Erythroblast (primary cell): ENCODE measurements at places on chromosomes 7 and 10.
A peak's percentile ranks its signal among the peaks of the same experiment; 100 is the strongest.

GRCh38 chr10:22271786-22272185 is 44.4 kb upstream of the COMMD3 start:
- no peak for DNase-seq

GRCh38 chr7:1725199-1725690 is 55.2 kb downstream of the ELFN1 start:
- no peak for DNase-seq

DNA sequence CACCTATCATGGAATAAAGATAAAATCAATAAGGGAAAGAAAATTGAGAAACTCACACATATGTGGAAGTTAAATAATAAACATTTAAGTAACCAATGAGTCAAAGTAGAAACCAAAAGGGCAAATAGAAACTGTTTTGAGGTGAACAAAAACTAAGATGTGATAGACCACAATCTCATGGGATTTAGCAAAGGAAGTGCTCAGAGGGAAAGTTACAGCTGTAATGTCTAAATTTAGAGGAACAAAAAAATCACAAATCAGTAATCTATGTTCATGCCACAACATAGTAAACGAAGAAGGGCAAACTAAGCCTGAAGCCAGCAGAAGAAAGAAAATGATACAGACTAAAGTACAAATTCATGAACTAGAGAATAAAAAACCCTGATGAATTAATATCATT is 16.3 kb downstream of the CYP3A4 start:
- DNase-seq, result no peak

DNA sequence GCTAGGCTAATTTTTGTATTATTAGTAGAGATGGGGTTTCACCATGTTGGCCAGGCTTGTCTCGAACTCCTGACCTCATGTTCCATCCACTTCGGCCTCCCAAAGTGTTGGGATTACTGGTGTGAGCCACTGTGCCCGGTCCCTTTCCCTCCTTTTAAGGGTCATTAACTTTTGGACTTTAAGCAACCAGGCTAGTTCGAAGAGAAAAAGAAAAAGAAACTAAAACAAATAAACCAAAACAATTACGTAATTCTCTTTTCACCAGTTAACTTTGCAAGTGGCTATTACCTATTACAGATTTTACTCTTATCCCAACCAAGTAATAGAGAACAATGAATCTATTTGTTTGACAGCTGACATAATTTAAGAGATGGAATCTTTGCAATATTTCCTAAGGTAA is 72.8 kb upstream of the SEMA3C start:
- no peak for DNase-seq

DNA sequence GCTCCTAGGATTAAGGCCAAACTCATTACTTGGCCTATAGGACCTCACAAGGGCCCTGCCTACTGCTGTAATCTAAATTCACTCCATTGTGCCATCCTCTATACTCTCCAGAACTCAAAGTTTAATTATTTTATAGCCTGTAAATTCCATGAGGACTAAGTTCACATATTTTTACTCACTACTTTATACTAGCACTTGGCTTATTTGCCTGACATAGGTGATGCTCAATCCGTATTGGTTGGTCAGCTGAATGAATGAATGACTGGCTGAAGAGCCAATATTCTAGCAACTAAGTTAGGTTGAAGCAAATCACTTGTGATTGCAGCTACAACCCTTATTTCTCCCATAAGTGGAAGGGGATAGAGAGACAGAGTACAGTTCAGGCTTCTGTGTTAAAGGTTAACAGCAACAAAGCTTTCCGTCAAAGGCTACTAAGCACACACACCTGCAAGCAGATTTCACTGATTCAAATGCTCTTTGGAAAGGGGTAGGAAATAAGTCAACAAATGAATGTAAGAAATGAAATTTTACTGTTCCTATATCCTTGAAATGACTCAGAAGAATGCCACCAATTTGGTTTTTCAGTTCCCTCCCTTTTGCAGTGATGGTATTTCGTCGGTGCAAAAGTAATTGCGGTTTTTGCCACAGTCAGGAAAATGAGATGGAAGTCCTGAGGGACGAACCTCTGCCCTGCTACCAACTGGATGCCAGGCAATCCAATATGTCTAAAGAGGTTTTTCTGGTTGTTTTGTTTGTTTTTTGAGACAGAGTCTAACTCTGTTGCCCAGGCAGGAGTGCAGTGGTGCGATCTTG is 120.7 kb downstream of the COL28A1 start:
- no peak for DNase-seq

DNA sequence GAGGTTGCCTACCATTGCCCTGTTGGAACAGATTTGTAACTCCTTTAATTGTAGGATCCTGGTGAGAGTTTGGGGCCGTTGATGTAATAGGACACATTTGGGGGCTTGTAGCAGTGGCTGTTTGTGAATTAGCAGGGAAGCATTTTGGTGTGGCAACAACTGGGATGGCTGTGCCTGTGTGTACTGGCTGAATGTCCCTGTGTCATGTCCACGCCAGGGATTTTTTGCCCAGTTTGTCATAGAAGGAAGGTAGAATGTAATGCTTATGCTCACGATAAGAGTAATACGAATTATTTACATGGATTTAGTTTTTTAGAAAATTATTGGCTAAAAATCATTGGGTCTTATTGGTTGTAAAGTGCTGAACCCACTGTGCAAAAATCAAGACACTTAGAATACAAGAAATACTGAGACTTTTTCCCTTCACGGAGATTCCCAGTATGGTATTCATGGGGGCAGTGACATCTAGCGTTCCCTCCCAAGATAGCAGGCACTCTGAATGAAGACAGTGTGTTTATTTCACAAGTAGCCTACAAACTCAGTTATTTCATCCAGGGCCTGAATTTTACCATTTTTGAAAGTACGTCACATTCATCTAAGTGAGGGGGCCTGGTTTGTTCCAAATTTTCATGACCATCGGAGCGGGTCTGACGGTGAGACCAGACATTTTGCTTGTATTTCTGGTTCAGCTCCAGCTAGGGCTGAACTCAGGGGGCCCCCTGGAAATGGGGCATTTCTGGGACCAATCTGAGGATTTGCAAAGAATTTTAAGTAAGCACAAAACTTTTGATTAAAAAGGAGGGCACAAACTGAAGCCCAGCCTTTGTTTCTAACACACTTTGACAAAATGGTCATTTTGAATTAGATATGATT is 74.7 kb downstream of the CACNB2 start:
- DNase-seq, result peak; percentile 13

GRCh38 chr7:33824911-33825459 is 80.4 kb upstream of the BMPER start:
- DNase-seq, result no peak

- no peak for DNase-seq
Observed at GRCh38 chr10:4075443-4075842, 290.4 kb upstream of the KLF6 start.

GRCh38 chr10:98299341-98299740 is 31.3 kb upstream of the LOXL4 start:
- DNase-seq, result no peak

DNA sequence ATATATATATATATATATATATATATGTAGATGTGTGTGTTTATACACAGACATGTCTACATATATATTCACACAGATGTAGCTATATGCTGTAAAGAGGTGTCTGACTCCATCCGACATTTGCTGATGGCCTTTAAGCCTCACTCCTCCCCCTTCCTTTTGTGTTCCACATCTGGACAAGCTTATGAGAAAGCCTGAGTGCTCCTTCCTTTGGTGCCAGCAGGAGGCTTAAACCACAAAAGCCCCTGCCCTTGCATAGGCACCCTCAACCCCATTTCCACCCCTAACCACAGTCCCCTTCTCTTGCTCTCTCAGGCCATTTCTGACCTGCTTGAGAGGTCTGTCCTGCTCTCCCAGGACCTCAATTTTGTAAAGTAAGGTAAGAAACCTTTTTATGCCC is 98.7 kb downstream of the SVOPL start:
- DNase-seq, result no peak

DNA sequence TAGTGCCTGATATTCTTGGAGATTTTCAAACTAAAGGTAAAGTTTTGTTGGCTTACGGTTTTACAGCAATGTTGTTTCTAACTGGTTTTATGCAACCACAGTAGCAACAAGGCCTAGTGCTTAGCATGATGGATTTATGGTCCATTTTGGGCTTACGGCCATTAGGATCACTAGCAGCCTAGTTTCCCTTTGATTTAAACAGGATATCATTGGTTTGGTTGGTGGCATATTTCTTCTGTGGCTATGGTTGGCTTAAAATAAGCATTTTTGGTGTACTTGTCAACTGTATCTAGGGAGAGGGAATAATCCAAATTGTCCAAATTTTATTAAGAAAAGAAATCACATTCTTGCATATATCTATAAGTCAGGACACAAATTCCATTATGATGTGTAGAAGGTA is 194.0 kb downstream of the HDAC9 start:
- DNase-seq, result no peak

- no peak for DNase-seq
Observed at GRCh38 chr10:120387326-120387725, 69.7 kb upstream of the PLPP4 start.

- no peak for DNase-seq
Observed at GRCh38 chr7:116538138-116538537, 13.3 kb downstream of the CAV1 start.

DNA sequence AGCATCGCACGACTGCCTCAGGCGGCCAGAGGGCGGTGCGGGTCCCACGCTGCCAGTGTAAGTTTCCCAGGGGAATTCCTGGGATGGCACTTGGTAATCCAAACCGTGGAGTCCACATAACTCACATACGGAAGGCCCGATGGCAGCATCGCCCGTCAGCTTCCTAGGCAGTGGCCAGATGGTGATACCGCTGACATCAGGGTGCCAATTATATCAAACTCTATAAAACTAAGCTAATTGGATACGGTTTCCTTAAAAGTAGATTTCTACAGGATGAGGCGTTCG is 189.8 kb downstream of the CELF2 start:
- DNase-seq, result no peak

DNA sequence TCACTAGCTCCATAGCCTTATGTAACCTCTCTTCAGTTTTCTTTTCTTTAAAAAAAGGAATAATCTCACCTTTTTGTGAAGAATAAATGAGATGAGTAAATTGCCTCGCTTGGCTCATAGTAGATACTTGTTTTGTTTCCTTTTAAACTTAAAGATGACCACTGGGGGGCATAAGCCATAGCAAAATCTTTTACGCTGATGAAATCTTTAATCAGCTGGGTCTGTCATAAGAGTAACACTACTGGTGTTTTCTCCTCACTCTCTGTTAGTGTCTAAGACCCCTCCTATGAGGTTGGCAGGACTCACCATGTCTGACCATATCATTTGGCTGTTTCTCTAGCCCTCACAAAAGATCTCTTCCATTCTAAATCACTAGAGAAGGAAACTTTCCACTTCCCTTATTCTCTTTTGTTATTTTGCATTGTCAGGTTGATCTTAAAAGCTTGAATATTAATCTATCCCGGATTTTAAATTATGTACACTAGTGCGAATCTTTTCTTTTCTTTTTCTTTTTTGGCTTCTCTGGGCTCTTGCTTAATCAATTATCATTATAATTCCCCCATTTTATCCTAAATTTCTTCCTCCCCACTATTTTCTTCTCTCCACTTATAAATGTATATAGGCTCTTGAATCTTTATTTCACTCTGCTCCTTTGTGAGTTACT is 12.5 kb downstream of the STAG3 start:
- peak; percentile 48 for DNase-seq

- no peak for DNase-seq
Observed at GRCh38 chr7:101667920-101668319, 38.8 kb upstream of the MYL10 start.

- peak; percentile 19 for DNase-seq
Observed at GRCh38 chr10:100728928-100729861, 16.2 kb upstream of the PAX2 start.

DNA sequence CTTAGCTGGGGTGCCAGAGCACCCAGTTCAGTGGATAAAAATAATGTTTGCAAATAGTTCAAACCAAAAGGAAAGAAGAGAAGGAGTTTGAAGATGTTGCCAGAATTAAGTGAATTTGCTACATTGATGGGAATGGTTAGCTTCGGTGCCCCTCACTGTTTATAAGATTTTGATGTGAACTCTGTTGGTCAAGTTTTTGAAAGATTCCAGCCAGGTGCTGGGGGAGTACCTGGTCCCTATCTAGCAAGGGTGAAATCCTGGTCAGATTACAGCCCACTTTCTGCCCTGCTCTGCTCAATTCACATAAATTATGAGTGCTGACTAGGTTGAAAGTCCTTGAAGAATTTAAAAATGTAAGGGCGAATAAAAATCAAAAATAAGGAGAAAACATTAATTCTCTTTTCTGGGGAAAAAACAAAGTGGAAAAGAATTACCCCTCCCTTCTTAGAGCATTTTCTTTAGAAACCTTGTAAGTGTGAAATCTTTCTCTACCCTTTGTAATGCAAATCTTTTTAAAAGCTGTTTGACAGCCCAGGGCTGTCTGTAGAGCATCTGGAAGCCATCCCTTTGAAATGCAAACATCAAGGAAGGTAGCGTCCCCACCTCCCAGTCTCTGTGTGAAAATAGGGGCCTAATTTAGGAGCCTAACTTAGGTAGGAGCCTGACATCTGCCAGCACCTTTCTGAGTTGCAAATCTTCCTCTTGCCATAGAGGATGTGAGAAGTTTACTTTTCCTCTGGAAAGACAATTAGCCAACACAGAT is 1.4 kb upstream of the GIMAP5 start:
- no peak for DNase-seq

DNA sequence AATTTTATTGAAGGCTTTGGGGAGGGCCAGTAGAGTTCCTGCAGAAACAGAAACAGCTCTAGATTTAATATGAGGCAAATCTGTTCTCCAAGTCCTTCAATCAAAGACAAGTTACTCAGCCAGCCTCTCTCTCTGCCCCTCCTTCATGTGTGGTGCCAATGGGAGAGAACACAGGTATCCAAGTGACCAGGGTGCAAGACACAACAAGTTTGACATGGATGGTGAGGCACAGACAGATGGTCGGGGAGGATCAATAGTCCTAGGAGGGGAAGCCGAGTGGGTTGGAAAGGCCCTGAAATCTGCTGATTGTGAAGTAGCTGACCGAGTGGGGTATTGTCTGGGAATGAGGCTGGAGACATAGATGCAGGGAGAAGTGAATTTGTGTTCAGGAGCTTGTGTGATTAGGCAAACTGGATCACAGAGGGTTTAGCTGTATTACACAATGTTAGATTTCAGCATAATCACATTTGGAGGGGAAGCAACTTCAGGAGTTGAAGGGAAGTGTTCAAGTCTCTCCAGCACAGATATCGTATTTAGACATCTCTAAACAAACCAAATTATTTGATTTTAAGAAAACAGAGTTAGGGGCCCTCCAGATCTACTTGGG is 1.5 kb downstream of the GIMAP1 start:
- no peak for DNase-seq

DNA sequence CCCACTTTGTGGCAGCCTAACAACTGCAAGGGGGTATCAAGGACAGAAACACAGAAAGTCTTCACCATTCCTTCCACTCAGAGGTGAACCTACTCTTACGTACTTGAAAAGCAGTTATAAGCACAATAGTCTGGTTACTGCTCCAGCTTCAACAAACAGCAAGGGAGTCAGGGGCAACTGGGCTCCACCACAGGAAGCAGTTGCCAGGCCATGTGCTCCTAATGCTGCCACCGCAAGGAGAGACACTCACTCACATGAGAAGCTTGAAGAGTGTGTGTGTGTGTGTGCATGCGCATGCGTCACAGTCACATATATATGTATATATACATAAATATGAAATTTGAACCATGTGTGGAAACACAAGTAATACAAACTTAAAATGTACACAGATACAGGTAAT is 65.5 kb downstream of the GRB10 start:
- no peak for DNase-seq
